ELF-1 (cell line): ENCODE measurements at places on chromosomes 5 and 9.

DNA sequence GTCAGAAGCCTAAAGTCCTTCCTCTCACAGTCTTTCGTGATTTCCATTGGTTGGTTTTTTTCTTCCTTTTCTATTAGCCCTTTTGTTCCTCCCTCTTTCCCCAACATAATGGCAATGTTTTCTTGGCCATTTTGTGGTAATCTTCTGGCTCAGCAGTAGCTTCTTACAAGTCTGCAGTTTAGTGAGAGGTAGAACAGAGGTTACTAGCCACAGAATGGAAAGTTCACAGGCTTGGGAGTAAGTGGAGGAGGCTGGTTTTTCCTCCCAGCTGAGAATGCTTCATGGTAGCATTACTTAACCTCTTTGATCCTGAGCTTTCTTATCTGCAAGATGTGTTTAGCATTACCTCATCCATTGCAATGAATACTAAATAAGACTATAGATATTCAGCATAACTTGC is 346.9 kb downstream of the NFIB start:
- no peak for DNase-seq

DNA sequence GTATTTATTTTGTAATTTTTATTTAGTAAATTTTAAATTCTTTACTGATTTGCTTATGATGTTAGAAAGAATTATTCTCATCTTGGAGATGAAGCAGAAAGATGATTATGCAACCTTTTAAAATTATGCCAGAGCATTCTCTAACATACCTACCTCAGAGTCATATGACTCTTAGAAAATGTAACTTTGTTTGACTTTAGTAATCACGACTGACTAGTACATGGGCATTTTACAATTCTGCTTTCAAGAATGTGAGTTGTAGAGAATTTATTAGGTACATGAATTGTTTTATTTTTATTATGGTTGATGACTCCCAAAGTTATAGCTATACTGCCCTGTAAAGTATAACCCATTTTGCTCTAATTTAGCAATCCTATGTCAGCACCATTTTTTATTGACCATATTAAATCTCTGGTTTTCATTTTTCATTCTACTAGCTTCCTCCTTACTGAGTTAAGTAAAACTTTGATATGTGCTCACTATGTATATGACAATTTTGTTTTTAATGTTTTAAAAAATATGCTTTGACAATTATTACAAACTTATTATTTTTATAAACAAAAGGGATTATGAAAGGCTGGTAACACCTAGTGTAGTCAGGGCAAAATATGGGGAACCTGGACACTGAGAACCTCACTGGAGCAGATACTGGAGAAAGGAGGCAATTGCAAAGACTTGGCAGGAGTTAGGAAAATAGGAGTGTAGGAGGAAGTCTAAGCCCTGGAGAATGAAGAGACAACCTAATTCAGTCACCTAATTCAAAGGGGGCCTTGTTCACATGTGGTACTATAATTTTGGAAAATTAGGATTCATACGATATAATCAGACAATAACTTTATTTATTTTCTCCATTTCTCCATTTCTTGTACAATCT is 249.7 kb upstream of the DAB2 start:
- no peak for DNase-seq

DNA sequence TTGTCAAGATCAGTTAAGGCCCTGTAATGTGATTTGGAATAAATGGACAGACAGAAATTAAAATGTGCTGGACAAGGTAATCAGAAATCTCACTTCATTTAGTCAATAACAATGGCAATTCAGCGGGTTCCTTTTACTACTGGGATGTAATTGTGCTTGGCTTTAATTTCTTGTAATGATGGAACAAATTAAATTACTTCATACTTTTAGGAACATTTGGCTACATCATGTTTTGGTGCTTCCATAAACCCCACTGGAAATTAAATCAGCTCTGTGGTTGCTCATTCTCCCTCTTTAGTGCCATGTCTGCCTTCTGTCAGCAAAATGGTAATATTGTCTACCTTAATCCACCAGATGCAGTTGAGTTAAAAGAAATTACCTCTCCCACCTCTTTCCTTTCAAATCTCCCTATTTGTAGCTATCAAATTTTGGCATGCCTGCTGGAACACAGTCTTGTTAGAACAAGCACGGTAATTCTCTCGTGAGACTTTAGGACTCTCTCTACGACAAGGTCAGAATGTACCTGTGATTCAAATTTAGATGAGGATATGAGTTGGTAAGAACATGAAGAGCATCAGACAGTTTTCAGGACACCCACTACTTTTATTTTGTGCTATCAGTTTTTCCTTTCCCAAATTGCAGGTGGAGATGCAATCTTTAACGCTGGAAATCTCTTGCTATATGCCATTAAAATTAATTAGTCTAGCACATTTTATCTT is 476.3 kb downstream of the RAB3C start:
- no peak for DNase-seq

- no peak for DNase-seq
These were observed 9.9 kb downstream of the SNCB start for GRCh38 chr5:176620333-176620981.

- DNase-seq: no peak
These were observed 144.1 kb upstream of the ACTBL2 start for GRCh38 chr5:57626703-57627102.

- no peak for DNase-seq
These were observed 8.9 kb upstream of the SPATA31E1 start for GRCh38 chr9:87873607-87874303.

GRCh38 chr5:16888694-16889124 is 47.4 kb downstream of the MYO10 start:
- DNase-seq: no peak

DNA sequence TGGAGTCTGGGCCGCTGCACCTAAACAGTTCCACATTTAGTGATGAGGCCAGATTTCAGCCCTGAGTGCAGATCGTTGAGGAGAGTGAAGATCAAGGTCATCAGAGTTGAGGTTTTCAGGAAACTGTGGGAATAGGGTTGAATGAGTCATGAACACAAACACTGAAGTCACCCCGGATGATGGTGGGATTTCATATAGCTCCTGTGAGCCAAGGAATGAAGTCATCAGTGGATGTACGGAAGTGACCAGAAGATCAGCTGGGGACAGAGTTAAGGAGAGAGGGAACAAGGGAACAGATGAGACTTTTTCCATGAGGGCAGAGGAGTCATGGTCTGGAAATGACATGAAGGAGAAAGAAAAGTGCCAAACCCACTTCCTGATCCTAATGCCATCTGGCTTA is 36.5 kb downstream of the PALM2AKAP2 start:
- no peak for DNase-seq

DNA sequence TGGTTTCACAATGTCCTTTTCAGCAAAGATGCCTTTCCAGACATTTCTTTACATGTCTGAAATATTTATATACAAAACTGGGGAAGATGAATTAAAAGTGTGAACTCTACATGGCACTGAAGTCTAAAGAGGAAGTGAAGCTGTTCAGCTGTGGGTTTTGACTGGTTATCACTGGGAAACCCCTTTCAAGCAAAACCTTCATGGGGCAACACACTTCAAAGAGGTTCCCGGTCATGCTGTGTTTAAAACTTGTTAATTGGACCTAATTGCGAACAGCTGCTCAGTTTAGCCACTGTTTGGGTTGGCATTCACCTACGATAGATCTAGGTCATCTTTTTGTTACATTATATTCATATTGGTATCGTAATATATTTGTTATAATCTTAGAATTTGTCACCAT is 20.0 kb upstream of the GDNF start:
- no peak for DNase-seq

- DNase-seq: no peak
These were observed 3.2 kb downstream of the CD180 start for GRCh38 chr5:67193439-67193807.

- no peak for DNase-seq
These were observed 16.2 kb downstream of the UHRF2 start for GRCh38 chr9:6428940-6429889.

DNA sequence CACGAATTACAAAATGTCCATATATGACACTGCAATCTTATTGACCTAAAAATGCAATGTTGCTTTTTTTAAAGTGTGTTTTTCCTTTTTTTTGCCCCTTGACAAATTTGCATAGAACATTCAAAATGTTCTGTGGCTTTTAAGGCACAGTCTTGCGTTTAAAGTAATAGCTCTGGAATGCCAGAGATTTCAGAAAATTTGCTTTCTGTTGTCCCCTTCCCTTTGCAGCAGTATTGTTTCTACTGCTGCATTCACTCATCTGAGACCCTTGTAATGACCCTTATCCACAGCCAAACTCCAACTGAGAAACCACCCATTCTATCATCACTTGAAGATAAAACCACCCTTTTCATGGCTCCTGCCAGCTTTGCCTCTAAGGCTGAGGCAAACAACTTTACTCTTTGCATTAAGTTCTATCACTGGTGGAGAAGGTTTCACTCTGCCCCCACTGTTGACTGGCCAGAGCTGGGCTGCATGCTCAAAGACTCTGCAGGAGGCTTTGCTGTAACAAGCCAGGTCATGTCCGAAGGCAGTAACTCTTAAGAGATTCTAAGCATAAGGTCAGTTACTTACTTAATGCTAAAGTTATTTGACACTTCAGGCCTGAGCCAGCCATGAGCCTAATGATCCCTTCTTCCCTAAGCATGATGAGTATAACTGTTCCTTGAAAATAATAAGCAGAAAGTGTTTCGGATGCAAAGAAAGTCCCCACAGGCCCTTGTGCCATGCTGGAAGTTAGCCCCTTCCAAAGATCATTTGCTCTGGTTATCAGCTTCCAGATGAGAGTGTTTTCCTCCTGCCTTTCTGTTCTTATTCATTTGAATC is 101.9 kb downstream of the CD180 start:
- peak; percentile 56 for DNase-seq

GRCh38 chr9:123337971-123338370 is 18.0 kb upstream of the CRB2 start:
- DNase-seq: no peak

- DNase-seq: no peak
These were observed 367.8 kb downstream of the IRX2 start for GRCh38 chr5:2383698-2384065.

DNA sequence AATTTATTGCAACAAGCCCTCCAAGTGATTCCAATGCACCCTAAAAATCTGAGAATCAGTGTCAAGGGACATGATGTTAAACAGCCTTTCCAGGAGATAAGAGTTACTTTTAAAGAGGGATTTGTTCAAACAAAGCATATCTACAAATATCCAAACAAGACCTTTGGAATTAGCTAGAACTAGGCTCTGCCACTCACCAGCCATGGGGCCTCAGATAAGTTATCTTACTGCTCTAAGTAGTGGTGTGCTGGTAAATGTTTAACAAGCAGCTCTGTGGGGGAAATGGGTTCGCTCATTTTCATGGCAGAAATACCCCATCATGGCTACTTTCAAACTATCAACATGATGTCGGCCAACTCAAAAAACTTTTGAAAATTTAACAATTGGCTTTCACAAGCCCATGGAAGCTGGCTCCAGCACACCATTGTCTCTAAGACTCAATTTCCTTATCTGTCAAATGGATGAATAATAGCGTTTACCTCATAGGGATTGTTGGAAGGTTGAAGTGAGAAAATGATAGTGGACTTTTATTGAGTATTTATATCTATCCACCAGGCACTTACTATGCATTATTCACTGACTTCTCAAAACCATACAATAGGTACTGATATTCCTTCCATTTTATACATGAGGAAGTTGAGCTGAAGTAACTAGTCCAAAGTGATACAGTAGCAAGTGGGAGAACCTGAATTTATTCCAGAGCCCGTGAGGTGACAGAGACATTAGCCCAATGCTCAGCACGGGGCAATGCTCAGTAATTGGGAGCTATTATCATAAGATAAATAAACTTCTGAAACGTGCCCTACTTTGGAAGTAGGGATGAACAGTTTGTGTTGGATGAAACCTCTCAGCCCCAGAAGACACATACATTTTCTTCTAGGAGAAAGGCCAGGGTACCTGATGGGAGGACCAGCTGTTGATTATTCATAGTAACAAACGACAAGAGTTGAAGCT is 43.2 kb downstream of the SH3RF2 start:
- no peak for DNase-seq

DNA sequence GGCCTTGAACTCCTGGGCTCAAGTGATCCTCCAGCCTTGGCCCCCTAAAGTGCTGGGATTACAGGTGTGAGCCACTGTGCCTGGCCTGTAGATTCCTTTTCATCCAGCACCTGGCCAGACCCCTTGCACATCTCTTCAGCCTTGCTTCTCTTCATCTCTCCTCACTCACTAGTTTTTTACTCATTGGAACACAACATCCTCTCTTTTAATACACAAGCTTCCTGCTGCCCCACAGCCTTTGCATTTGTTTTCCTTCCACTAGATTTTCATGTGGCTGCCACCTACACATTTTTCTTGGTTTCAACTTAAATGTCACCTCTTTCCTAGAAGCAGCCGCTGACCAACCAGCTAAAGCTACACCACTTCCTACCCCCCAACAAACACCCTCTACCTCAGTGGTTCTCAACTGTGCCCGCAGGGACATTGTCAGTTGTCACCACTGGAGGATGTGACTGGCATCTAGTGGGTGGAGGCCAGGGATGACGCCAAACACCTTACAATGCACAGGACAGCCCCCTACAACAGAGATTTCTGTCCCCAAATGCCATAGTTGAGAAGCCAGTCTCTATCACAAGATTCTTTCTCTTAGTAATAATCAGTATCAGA is 33.7 kb downstream of the HAVCR1 start:
- no peak for DNase-seq

DNA sequence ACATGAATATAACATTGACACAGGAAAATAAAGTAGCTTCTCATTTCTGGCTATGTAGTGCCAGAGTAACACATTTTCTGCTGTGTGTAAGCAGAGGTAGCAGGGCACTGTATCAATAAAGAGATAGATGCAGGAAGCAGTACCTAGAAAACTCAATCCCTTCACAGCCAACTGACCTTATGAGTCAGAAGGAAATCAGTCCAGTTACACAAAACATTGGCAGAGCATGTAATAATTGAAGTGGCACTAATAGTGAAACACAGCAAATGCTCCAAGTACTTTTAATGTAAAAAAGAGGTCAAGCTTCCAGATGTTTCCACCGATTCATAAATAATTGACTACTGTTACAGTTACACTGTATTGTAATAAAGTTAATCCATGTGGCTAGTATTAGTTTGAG is 706.6 kb downstream of the EFNA5 start:
- DNase-seq: no peak

DNA sequence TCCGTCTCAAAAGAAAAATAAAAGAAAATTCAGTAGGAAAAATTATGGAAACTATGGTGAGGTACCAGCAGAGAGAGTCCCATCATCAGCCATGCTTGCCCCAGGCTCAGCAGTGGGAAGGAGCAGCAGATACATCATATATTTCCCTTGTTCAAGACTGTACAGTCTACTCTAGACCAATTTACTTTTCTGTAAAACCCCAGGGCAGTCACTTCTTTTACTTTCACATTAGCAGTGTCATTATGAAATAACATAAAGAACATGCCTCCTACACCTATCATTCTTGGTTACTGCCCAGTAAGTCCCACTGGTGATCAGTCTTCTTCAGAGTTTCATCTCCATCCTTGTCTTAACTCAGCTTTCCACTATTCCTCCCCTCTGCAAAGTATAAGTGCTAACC is 1145.0 kb downstream of the MAT2B start:
- DNase-seq: no peak
